ENCODE measurements at places on chromosomes 6 and 20. TPM values are rescaled to one million over a fixed set of nuclear protein-coding genes. Genes with fewer than 3 reads are reported as not detected.

- no peak overlapping the region for H3K4me3 ChIP-seq
- H3K36me3 ChIP-seq: no peaks in the 10 kb centered on the region
- no peak overlapping the region for H3K27ac ChIP-seq
- peaks cover 33% of the 10 kb centered on the region for H3K4me1 ChIP-seq
- no peaks in the 10 kb centered on the region for H3K27me3 ChIP-seq
Observed at GRCh38 chr6:2222275-2222842, 23.0 kb downstream of the GMDS start.

GRCh38 chr6:128033156-128033555 lies 132.3 kb upstream of the THEMIS start:
- no peak overlapping the region for H3K4me3 ChIP-seq
- H3K27me3 ChIP-seq: no peaks in the 10 kb centered on the region
- H3K4me1 ChIP-seq: no peaks in the 10 kb centered on the region
- no peaks in the 10 kb centered on the region for H3K36me3 ChIP-seq

GRCh38 chr20:9912858-9913434 lies 74.1 kb upstream of the PAK5 start:
- no peak overlapping the region for H3K4me3 ChIP-seq
- DNase-seq: peak; percentile 43
- H3K27ac ChIP-seq: no peak overlapping the region
- no peaks in the 10 kb centered on the region for H3K27me3 ChIP-seq
- H3K36me3 ChIP-seq: no peaks in the 10 kb centered on the region

DNA sequence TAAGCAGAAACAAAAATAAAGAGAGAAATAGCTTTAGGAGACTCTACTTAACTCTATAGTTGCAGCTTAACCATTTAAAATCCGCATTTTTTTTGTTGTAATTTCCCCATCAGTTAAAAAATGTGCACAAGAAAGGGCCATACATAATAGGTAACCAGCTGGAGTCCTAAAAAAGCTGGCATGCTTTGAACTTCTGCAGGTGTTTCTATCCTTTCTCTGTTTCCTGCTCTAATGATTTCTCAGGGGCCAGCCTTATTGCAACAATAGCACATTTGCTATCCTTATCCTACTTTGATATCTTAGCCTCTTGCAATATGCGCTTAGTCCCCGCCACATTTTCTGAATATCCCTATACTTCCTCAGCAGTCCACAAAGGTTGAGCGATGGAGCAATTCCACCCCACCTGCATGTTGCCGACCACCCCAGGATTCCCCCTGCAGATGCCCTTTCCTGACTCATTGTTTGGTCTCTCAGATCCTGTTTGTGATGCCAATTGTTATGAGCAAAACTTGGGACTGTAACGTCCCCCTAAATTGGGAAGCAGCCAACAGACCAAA lies 48.5 kb downstream of the TRIM27 start:
- peak overlapping the region; percentile 27 for H3K4me3 ChIP-seq
- peaks cover 17% of the 10 kb centered on the region for H3K4me1 ChIP-seq
- DNase-seq: no peak
- H3K27ac ChIP-seq: no peak overlapping the region
- no peaks in the 10 kb centered on the region for H3K36me3 ChIP-seq

GRCh38 chr20:32007787-32008616 lies 2.2 kb upstream of the CCM2L start:
- H3K27me3 ChIP-seq: no peaks in the 10 kb centered on the region
- H3K4me1 ChIP-seq: peaks cover 53% of the 10 kb centered on the region
- peak overlapping the region; percentile 79 for H3K27ac ChIP-seq
- H3K4me3 ChIP-seq: peak overlapping the region; percentile 3

DNA sequence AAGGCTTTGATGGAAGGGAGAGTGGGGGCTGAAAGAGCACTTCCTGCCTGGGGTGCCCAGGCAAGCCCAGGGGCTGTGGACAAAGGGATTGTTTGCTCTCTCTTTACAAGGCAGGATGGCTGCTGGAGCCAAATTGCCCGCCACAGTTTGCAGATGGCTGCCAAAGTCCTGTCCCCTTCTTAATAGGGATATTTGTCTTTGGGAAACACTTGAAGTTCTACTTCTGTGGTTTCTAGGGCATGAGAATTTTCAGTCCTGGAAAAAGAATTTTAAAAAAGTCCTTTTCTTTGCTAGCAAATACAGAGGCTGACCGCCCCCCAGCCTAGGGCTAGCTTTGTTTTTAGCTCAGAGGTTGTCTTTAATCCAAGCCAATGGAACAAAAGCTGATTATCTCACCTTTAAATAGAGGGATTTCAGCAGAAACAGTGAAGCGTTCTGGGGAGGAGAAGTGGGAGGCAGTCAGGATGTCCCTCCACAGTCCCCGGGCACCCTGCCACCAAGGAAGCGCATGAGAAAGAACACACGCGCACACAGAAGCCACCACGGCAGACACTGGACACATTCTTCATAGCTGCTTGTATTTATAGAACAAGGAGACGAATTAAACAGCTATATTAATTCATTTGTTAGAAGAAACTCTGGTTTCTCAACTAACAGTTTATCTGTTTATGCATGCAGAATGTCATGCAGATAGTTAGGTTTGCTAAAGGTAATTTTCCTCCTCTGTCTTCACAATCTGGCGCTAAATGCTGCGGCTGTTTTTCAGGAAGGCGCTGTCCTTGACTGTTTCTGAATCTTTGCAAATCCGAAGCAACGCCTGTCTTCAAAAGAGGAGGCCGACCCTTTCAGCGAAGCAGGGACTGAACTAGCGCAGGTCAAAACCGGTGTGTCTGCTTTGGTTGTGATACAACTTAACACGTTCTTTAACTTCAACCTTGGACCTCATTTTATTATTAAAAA lies 736.9 kb downstream of the QKI start:
- H3K27me3 ChIP-seq: no peaks in the 10 kb centered on the region
- H3K4me3 ChIP-seq: no peak overlapping the region
- H3K36me3 ChIP-seq: peaks cover 4% of the 10 kb centered on the region

DNA sequence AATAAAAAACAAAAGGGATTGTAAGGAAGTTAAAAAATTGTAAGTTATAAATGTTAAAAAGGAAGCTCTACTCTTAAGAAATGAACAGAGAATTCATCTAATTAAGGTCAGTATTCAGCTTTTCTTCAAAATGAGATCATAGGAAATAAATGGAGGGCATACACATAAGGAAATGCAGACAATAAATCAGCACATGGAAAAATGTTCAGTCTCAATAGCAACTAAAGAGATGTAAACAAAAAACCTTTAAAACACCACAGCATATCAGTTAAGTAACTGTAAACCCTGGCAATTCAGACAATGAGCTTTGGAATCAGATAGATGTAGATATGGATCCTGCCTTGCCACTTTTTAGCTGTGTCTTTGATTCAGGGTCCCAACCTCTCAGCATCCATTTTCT lies 24.0 kb upstream of the CLIC5 start:
- H3K36me3 ChIP-seq: no peaks in the 10 kb centered on the region
- H3K4me1 ChIP-seq: peaks cover 2% of the 10 kb centered on the region
- no peak for DNase-seq
- H3K4me3 ChIP-seq: no peak overlapping the region
- H3K27ac ChIP-seq: no peak overlapping the region

GRCh38 chr20:55693641-55694040 lies 311.7 kb downstream of the CBLN4 start:
- H3K36me3 ChIP-seq: peaks cover 69% of the 10 kb centered on the region
- no peak overlapping the region for H3K27ac ChIP-seq
- H3K4me1 ChIP-seq: no peaks in the 10 kb centered on the region
- no peak for DNase-seq
- H3K27me3 ChIP-seq: peaks cover 4% of the 10 kb centered on the region
- H3K4me3 ChIP-seq: no peak overlapping the region

DNA sequence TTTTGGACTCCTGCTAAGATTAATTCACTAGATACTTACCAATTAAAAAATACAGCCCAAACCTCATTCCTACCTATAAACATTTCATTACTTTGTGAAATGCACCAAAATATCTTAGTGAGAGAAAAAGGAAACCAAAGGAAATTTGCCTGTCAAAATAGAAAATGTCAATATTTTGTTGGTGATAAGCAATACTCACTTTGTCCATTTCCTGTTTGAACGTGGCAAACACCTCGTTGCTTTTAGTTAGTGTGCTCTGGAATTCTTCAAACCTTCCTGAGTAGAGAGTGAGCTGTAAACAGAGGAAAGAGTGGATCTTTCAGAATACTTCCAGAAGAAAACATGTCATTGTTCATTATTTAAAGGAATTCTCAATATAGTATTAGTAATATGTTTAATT lies 44.2 kb downstream of the TXLNB start:
- no peaks in the 10 kb centered on the region for H3K27me3 ChIP-seq
- no peak overlapping the region for H3K4me3 ChIP-seq
- DNase-seq: no peak

DNA sequence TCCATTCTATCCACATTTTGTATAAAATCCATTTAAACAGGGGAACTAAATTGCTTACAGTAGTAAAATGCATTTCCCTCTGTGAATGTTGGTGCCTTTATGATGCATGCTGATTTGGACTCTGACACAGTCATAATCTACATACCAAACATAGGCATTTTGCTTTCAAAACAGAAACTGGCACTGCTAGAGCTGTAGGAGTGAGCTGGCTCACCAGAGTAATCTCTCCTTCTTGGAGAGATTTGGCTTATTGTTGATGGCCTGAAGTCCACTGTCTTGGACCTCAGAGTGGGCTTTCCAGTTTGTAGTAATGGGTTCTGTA lies 363.2 kb upstream of the FLRT3 start:
- no peak overlapping the region for H3K4me3 ChIP-seq
- no peaks in the 10 kb centered on the region for H3K4me1 ChIP-seq
- no peak overlapping the region for H3K27ac ChIP-seq
- no peaks in the 10 kb centered on the region for H3K36me3 ChIP-seq

- no peak overlapping the region for H3K27ac ChIP-seq
- peaks cover 12% of the 10 kb centered on the region for H3K27me3 ChIP-seq
- no peak overlapping the region for H3K4me3 ChIP-seq
- H3K4me1 ChIP-seq: peaks cover 1% of the 10 kb centered on the region
- no peak for DNase-seq
- no peaks in the 10 kb centered on the region for H3K36me3 ChIP-seq
Observed at GRCh38 chr6:1291381-1291780, 20.5 kb upstream of the FOXQ1 start.

- no peak overlapping the region for H3K4me3 ChIP-seq
- peaks cover 69% of the 10 kb centered on the region for H3K4me1 ChIP-seq
- no peak for DNase-seq
- H3K36me3 ChIP-seq: 0 out of 2 replicates have a peak, but pooled peaks cover 3% of the 10 kb centered on the region
Observed at GRCh38 chr20:32476684-32477593, 108.2 kb downstream of the NOL4L start.

Gene MAPK13
- total RNA-seq: 17.0 TPM

Gene BAK1
- 40.9 TPM for total RNA-seq

Gene UNC93A
- total RNA-seq: 0.70 TPM

Gene SPTLC3
- total RNA-seq: 0.13 TPM

Gene GSTA2
- total RNA-seq: 0.14 TPM
